ENCODE measurements at places on chromosomes 4 and X. TPM values are rescaled to one million over a fixed set of nuclear protein-coding genes. Genes with fewer than 3 reads are reported as not detected.

DNA sequence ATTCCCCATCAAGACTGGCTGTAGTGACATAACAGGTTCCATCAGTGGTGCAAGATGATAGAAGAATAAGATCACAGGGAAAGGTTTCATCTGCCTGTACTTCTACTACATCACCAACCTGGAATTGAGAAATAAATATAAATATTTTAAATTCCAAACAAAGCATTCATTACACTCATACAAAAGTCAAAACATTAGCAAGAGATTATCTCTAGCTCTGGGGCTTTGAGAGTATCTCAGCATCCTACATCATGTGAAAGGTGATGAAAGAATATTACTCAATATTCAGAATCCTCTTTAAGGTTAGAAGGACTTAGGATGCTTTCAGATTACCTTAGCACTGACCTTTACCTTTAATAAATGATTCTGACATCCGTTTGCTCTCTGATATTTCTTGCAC is 96.5 kb upstream of the MCF2 start:
- DNase-seq: no peak

- peak; percentile 48 for DNase-seq
These were observed 23.3 kb upstream of the SCML2 start for GRCh38 chrX:18377796-18378195.

DNA sequence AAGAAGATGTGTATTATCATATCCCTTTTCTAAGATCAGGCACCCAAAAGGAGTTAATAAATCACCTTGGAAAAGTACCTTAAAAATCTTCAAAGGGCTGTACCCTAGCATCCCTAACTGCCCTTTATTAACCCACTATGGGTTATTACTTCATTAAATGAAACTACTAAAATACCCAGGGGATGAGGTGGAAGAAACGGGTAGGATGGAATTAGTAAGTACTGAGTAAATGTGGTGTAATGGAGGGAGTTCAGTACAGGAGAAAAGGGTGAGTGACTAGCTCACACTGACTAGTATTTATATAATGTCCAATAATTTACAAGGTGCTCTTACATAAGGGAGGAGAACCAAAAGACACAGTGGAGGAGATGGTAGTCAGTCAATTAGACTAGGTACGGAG is 51.0 kb upstream of the RASGEF1B start:
- DNase-seq: no peak

- no peak for DNase-seq
These were observed 95.9 kb downstream of the PDS5A start for GRCh38 chr4:39881789-39882188.

The KLF8 gene
- 2.0 TPM for total RNA-seq

DNA sequence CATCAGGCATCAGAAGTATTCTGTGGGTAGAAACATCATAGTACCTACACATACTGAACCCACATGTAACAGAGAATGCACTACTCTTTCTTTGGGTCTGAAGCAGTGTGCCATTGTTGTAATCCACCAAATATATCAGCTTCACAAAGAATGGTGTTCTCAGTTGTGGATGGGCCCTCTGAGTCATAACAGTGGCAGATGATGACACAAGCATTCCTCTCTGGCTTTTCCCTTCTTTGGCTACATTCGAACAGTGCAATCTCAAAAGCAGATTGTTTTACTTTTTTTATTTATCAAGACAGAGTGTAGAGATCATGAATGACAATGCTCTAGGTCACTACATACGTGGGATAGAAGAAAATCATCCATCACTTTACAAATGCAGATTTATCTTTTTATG is 247.2 kb upstream of the EPHA5 start:
- no peak for DNase-seq

The LGI2 gene
- total RNA-seq: 0.78 TPM
